ENCODE measurements at places on chromosomes 7 and 10.

GRCh38 chr10:54843085-54843646 is 42.1 kb upstream of the PCDH15 start:
- DNase-seq, result no peak

- DNase-seq, result no peak
Measured at GRCh38 chr10:75211007-75211691, 553 bp downstream of the VDAC2 start.

- DNase-seq, result no peak
Measured at GRCh38 chr7:28076423-28077200, 104.0 kb downstream of the JAZF1 start.

GRCh38 chr10:12681252-12681651 is 320.3 kb downstream of the CCDC3 start:
- peak; percentile 14 for DNase-seq

- no peak for DNase-seq
Measured at GRCh38 chr10:74145133-74145532, 5.5 kb downstream of the AP3M1 start.

Measured in NCI-H187 (cell line).